Right renal pelvis (tissue), 4 donors: ENCODE measurements at places on chromosomes 12 and 14. TPM values are rescaled to one million over a fixed set of nuclear protein-coding genes. Genes with fewer than 3 reads are reported as not detected.

GRCh38 chr12:75489613-75490210 lies 9.2 kb downstream of the GLIPR1 start:
- DNase-seq, result no peak

DNA sequence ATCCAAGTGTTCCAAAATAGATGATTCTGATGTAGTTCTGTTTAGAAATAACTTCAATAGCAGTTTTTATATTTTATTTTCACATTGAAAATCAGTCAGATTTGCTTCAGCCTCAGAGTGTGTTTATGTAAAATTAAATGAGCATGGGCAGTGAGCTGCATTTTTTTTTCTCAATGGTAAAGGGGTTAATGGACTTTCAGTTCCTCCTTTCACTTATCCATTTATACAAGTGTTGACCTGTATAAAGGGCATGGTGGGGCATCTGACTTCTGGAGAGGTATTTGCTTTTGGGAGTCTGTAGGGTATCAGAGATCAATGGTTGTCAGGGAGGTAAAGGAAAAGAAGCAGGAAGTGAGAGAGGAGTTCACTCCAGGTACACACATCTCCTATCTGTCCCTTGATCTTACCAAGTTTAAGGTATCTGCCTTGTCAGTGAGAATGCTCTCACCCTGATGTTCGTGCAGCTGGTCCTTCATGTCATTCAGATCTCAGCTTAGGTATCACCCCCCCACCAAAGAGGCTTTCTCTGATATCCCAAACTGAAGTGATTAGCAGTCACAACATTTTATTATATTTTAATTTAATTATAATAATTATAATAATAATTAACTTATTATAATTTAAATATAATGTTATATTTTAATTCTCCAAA lies 181.6 kb upstream of the LMNTD1 start:
- no peak for DNase-seq

- DNase-seq, result no peak
Measured at GRCh38 chr12:13980538-13981295, 685 bp downstream of the GRIN2B start.

The CD4 gene
- polyA plus RNA-seq, result 31.7 TPM

The EIF2S1 gene
- 99.4 TPM for polyA plus RNA-seq

The IFI27 gene
- polyA plus RNA-seq, result 6.5 TPM

The CLEC9A gene
- 0.29 TPM for polyA plus RNA-seq

The UBE3B gene
- 29.6 TPM for polyA plus RNA-seq

The KIF5A gene
- 0.32 TPM for polyA plus RNA-seq

DNA sequence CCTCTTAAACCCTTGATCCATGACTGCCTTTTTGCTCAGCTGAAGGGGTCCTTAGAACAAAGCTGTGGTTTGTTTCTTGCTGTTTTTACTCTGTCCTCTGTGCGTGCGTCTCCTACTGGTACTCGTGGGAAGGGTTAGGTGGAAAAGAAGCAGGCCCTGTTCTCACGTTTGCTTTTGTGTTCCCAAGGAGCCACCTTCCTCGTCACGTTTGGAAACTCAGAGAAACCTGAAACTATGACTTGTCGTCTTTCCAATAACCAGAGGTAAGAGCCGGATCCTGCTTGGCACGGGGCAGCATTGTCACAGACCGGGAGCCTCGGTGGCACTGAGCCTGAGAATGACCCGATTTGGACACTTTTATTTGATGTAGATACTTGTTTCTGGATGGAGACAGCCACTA lies 13.1 kb downstream of the ZFYVE21 start:
- DNase-seq, result no peak

DNA sequence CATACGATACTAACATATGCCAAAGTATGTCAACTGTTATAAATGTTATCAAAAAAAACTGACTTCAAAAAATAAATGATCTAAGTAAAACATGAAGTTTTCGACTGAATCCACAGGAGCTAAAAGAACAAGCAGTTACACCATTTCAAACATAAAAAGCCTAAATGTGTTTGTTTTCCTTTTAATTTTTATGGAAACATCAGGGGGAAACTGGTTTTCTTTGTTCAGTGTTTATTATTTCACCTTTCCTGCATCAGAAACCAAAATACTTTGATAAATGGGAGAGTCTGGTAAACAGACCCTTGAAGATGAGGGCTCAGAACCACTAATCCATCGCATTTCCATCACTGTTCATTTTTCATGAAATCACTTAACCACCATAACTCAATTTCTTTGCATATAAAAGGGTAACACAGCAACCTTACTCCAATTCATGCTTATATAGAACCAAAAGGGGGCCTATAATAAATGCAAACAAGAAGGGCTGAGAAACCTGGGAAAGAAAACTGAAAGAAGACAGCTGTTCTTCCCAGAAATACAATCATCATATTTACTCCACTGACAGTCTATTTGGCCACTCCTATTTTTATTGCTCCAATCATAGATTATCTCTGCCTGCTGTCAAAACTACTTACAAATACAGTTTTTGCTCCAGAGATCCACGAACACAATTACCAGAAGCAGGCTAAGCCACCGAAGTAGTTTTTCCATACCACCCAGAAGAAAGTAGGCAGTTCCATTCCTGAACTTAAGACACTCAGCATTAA lies 17.0 kb downstream of the FGD6 start:
- no peak for DNase-seq

The INHBC gene
- 0.15 TPM for polyA plus RNA-seq

The TAS2R13 gene
- not detected for polyA plus RNA-seq

- no peak for DNase-seq
Measured at GRCh38 chr14:75383721-75384120, 44.1 kb upstream of the JDP2 start.

- no peak for DNase-seq
Measured at GRCh38 chr12:30965613-30965985, 39.1 kb downstream of the TSPAN11 start.

DNA sequence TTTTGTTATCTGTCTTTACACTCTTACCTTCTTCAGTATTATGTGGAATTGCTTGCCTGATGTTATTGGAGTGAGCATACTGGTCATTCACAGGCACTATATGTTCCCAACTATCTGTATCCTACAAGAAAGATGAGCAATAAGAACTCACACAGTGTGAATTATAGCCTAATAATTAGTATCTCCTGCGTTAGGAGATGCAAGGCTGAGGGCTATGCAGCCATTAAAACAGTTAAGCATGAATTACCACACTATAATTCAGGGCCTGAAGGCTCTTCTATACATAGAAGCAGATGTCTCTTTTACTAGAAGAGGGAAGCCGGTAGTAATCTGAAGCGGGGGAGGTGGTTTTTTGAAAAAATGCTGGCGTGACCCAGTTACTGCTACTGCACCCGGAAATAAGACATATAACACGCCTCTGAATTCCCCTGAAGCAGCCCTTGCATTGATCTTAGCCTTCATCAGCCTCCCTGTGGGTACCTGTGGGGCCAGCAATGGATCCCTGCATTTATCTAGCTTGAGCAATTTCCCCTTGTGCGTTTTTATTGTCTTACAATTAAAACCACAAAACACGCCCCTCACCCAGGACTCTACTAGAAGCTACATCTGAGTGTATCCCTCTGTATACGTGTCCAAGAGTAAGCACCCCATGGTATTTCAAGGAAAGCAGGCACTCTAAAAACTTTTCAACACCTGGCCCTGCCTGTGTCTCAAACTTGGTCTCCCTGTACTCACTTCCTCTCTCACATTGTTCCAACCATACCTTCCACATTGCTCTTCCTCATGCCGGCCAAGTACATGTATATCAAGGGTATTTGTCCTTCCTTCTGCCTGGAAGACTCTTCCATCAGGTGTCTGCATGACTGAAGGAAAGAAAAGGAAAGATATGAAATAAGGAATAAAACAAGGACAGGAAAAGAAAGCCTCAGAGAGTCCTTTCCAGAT lies 210.9 kb upstream of the ARID2 start:
- no peak for DNase-seq

DNA sequence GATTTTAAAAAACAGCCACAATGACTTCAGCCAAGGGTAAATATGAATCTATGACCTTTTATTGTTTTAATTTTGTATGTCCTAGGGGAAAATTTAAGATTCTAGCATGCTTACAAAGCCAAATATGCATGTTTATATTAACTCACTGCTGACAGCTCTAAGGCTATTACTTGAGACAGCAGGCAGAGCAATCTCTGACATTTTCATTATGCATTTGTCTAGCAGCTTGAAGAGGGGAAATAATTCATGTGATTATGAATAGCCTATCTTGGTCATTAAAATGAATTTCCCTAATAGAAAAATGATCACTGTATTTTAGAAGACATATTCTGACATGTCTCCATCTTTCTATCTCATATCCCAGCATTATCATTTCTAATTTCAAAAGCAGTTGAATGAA lies 46.6 kb upstream of the HELB start:
- DNase-seq, result no peak

DNA sequence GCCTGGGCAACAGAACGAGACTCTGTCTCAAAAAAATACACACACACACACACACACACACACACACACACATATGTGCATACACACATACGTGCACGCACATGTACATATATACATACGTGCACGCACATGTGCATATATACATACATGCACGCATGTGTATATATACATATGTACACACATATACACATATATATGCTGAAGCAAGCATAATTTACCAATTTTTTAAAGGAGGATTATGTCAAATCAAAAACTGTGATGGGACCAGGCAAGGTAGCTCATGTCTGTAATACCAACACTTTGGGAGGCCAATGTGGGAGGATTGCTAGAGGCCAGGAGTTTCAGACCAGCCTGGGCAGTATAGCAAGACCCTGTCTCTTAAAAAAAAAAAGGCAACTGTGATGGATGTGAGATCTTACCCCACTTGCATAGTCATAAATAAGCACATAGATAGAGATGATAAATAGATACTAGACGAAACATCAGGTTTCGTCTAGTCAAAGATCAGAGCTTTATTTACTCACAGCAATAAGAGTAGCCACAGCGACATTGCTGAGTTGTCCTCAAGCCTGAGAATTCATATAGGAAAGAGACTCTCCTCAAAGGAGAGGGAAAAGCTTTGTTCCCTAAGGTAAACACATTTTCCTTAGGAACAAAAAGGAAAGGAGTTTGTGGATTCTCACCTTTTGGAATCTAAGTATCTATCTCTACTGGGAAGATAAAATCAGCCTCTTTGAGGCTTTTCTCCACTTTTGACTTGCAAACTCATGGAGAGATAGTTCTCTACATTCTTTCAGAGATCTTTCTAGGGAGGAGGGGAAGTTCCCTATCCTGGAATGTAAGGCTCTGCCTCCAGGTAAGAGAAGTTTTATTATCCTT lies 74.7 kb upstream of the AMN1 start:
- DNase-seq, result no peak

The AHNAK2 gene
- 1.3 TPM for polyA plus RNA-seq

The TMEM132C gene
- polyA plus RNA-seq, result 3.2 TPM

- DNase-seq, result no peak
Measured at GRCh38 chr14:68619790-68620574, 172.9 kb downstream of the ZFP36L1 start.

The MYH6 gene
- 0.17 TPM for polyA plus RNA-seq

GRCh38 chr12:10033783-10034545 lies 3.5 kb downstream of the CLEC9A start:
- DNase-seq, result no peak

- DNase-seq, result no peak
Measured at GRCh38 chr12:71160585-71160984, 2.8 kb upstream of the TSPAN8 start.

The PZP gene
- 0.36 TPM for polyA plus RNA-seq

DNA sequence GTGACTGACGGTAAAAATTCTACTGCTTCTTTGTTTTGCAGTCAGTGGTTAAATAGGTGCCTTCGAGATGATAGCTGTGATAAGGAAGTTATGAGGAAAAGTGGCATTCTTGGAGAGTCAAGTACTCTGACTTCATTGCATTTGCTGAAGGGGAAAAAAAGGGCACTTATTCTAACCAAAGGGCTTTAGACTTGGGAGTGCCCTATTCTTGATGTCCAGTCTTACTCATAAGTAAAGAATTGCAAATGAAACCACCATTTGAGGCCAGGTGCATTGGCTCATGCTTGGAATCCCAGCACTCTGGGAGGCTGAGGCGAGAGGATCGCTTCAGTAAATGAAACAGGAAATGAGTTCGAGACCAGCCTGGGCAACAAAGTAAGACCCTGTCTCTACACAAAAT lies 40.3 kb downstream of the BRAP start:
- DNase-seq, result no peak

The MYL2 gene
- not detected for polyA plus RNA-seq

GRCh38 chr14:68748260-68748659 lies 44.6 kb downstream of the ZFP36L1 start:
- no peak for DNase-seq

- no peak for DNase-seq
Measured at GRCh38 chr12:8956772-8957171, 7.3 kb upstream of the M6PR start.

The PTGER2 gene
- 7.0 TPM for polyA plus RNA-seq

DNA sequence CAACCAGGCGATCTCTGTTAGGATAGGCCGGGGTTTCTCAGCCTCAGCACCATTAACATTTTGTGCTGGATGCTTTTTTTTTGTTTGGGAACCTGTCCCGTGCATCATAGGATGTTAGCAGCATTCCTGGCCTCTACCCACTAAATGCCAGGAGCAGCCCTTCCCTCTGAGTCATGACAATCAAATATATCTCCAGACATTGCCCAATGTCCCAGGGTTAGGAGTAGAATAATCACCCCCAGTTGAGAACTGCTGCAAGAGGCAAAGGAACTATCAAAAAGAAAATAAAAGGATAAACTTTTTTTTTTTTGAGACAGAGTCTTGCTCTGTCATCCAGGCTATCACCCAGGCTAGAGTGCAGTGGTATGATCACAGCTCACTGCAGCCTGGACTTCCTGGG lies 76.0 kb downstream of the ACACB start:
- DNase-seq, result no peak

The ZFYVE26 gene
- polyA plus RNA-seq, result 14.9 TPM

DNA sequence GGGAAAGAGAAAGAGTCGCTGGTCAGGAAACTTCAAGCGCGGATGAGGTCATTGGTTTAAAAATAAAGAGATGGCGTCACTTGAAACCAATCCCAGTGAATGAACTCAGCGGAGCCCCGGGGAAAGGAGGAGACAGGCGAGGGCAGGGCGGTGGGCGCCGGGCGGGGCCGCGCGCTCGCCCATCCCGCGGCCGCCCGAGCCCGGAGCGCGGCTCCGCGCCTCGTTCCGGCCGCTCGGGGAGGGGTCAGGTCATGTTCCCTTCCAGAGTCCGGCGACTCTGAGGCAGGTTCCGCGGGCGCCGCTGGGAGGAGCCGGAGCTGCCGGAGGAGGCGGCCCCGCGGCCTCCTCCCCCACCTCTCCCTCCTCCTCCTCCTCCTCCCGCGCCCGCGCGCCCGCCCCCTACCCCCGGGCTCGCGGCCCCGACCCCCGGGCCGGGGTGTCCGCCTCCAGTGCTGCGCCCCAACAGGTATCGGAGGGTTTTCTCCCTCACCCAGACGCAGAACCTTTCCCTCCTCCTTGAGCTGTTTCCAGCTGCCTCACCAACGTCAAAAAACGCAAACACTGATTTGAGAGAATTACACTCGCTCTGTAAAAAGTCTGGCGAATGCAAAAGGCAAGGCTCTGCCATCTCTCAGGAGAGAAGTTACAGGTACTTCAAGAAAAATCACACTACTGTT lies at the start of gene DUSP16:
Gene DUSP16 (minus strand): TSS at position 279 of the 677 bp plus-strand sequence. CDS start 41,765 bp downstream, outside the sequence.
- DNase-seq, result peak; percentile 91

The RD3L gene
- not detected for polyA plus RNA-seq

- no peak for DNase-seq
Measured at GRCh38 chr12:50404307-50404706, 3.6 kb downstream of the LARP4 start.
